GM12891 (cell line): ENCODE measurements at places on chromosomes 2 and 18.

DNA sequence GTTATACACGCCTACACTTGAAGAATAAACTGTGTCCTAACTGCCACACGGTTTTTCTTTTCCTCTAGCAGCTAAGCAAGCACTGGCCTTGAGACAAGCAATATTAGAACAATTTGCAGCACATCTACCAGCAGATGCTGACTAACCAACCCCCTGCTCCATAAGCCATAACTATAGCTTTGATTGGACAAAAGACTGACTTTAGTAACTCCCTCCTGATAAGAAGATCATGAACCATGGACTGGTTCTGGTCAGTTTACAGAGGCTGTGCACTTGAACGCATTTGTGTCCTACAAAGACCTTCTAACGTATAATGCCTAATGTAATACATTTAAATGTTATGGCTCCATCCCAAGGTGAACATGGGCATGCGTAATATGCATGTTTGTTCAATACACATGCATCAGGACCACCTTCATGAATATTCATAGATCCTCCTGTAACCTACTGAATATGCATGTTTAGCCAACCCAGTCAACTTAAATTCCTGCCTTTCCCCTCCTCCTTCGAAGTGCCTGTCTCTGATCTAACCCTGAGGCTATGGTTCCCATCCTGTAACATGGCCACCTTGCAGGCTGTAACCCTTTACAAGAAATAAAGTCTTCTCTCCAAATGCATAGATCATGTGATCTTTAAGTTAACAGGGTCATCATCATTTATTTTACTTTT is 26.5 kb downstream of the SLC4A5 start:
- DNase-seq: no peak

- DNase-seq: no peak
Observed at GRCh38 chr2:121828281-121828731, 72.9 kb downstream of the TSN start.

- no peak for DNase-seq
Observed at GRCh38 chr18:23406271-23406787, 46.8 kb upstream of the RIOK3 start.

GRCh38 chr2:159897720-159898119 is 99.7 kb upstream of the CD302 start:
- DNase-seq: no peak

- no peak for DNase-seq
Observed at GRCh38 chr2:158529379-158530259, 72.9 kb downstream of the PKP4 start.

GRCh38 chr2:158211502-158211901 is 109.8 kb downstream of the UPP2 start:
- DNase-seq: no peak

GRCh38 chr2:120053891-120054290 is 41.0 kb downstream of the EPB41L5 start:
- DNase-seq: no peak

DNA sequence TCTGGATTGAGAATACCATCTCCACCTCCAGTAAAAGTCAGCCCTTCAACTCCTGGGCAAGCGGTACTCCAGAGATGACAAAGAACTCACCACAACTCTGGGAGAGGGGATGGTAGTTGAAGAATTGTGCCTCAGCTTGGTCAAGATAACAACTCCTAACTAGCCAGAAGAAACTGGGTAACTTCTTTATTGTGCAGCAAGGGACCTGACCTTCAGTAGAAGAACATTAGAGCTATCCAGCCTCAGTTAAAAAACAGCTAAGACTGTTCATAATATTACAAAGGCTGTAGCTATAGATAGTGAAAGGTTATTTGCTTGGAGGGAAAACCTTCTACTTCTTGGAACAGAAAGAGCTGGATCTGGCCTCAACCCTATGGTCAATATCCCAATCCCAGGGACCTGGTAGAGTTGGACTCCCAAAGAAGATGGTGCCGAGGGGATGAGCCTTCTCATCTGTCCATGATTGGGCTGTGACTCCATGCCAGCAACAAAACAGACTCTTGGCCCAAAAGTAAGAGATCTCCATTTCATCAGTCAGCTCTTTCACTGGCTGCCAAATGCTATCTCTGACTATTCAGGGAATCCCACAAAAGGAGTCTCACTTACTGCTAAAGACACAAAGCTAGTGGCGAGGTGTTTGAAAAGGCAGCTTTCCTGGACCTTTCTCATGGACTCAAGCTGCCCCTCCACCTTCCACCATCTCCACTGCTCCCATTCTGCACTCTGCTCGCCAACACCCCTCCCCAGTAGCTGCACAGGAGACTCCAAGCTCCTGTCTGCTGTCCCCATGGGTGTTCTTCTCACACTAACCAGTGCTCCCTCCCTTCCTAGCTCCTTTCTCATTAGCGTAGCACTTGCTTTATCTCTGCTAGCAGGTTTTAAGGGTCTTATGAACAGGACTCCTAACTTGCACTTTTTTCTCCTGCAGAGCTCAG is 145.8 kb downstream of the CAPN13 start:
- no peak for DNase-seq
